ENCODE measurements at places on chromosomes 2 and 18. TPM values are rescaled to one million over a fixed set of nuclear protein-coding genes. Genes with fewer than 3 reads are reported as not detected.
A peak's percentile ranks its signal among the peaks of the same experiment; 100 is the strongest.

The D2HGDH gene
- 21.1 TPM for total RNA-seq

DNA sequence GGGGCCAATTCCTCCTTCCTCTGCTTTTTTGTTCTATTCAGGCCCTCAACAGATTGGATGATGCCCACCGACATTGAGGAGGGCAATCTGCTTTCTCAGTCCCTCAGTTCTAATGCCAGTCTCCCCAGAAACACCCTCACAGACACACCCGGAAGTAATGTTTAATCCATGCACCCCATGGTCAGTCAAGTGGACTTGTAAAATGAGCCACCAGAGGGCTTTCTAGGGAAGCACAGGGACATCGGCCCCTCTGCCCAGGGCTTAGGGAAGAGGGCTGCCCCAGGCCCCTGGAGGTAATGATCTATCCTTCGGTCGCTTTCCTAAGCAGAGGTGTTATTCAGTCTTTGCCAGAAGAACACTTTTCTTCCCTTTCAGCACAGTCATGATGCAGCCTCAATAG lies 107.4 kb downstream of the PDCL3 start:
- no peak overlapping the region for H3K4me3 ChIP-seq
- no peak for DNase-seq

The ELOA2 gene
- not detected for total RNA-seq

DNA sequence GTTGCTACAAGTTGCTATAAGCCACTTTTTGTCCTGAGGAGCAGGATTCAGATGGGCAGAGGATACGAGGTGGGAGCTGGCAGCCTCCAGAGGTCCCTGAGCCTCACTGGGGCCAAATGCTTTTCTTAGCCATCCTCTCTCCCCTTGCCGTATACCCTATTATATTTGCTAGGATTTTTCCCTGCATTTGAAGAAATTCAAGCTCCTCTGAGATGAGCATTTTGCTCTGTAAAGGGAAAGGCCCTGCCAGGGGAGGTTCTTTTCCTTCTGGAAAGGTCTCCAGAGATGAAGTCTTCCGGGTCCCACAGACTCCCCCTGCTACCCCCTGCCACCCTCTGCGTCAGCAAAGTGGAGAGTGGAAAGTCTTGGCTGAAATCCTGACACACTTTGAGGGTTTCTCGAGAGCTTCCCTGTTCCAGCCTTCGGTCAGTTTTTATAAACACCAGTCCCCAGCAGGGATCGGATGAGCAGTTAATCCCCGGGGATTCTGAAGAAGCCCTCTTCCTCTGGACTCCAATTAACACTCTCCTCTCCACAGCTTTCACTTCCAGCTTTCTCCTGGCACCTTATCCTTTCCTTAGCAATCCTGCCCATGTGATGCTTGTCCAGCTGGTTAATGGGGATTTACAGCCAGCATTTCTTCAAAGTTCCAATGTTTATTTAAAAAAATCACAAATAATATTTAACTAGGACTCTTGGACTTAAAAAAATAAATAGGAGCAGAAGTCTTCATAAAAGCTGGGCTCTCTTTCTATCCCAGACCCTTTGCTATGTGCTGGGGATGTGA lies 13.1 kb downstream of the CYRIA start:
- no peak for DNase-seq
- H3K4me3 ChIP-seq, result no peak overlapping the region
- H3K27ac ChIP-seq, result peak overlapping the region; percentile 68
- peaks cover 97% of the 10 kb centered on the region for H3K4me1 ChIP-seq
- H3K27me3 ChIP-seq, result no peaks in the 10 kb centered on the region

DNA sequence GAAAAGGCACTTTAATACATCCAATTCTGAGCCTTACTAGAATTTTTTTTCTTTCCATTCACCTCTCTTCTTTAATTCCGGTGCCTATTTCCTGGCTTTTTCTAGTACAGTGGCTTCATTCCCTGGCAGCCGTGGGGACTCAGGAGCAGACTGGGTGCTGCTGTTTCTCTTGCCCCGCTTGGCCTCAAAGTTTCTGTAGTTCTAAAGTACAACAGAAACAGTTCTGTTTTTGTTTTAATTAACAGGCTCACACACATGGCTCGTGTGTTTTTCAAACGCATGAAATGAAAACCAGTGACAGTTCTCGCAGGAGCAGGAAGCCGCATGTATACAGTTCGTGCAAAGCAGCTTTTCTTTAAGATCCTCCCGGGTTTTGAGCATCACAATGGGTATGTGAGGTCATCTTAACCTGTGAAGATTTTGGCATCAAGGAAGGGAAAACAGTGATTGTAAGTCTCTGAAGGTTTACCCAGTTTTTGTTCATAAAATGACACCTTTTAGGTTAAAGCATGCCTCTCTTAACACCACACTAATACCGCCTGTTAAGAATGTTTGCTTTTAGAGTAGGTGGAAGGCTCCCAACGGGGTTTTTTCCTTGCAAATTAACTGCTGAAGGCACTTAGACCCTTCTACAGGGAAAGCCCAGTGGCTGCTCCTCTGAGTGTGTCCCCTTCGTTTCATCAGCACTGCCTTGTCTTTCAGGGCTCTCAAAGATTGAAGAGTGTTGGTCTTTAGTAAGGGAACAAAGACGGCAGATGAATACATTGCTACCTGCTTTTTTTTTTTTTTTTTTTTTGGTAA lies 5.8 kb downstream of the FZD7 start:
- no peaks in the 10 kb centered on the region for H3K36me3 ChIP-seq
- peaks cover 41% of the 10 kb centered on the region for H3K4me1 ChIP-seq
- DNase-seq, result no peak

Data from vagina (tissue), 2 donors.